ENCODE measurements at places on chromosomes 3 and 15. TPM values are rescaled to one million over a fixed set of nuclear protein-coding genes. Genes with fewer than 3 reads are reported as not detected.

The LRRIQ4 gene
- not detected for total RNA-seq

The PIGZ gene
- total RNA-seq: 11.0 TPM

The GADL1 gene
- total RNA-seq: 1.1 TPM

The GOLGA6D gene
- not detected for total RNA-seq

The GRIP2 gene
- total RNA-seq: 4.2 TPM

The GREM1 gene
- total RNA-seq: 0.42 TPM

The NFKBIZ gene
- total RNA-seq: 225 TPM

The COL6A5 gene
- total RNA-seq: not detected

The FANCD2OS gene
- not detected for total RNA-seq

The ITIH1 gene
- not detected for total RNA-seq

The ATP2B2 gene
- total RNA-seq: not detected

The SLC9C1 gene
- not detected for total RNA-seq

The C2CD4A gene
- total RNA-seq: not detected

The GOLGA6A gene
- 0.42 TPM for total RNA-seq

The LRRC49 gene
- 9.4 TPM for total RNA-seq

The CPLX3 gene
- not detected for total RNA-seq

The TMEM207 gene
- not detected for total RNA-seq
